ENCODE measurements at places on chromosomes 11 and 22.

DNA sequence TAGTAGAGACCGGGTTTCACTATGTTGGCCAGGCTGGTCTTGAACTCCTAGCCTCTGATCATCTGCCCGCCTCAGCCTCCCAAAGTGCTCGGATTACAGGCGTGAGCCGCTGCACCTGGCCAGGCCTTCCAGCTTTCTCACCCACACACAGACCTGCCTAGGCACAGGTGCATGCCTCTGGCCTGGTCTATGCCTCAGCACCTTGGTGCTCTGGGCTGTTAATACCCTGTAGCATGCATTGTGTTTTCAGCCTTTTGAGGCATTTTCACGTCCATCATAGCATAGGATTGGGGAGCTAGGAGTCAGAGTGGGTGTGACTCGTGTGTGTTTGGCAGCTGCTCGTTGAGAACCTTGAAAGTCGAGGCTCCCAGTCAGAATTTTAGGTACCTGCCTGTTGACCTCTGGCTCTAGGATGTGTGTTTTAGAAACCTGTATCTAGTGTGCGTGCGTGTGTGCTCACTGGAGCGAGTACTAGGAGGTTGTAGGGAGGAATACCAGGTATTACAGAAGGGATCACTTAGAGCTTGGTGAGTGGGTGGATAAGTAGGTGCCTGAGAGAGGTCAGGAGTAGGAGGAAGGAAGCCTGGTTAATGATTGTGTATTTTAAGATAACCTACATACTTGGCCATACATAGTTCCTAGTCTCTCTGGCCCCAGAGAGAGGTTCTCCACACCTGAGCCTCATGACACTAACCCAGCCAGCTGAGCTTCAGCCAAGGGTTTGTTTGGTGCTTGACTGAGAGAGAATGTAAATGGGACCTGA lies 20.0 kb downstream of the CRKL start:
- DNase-seq = no peak

GRCh38 chr11:34174412-34175041 lies 69.1 kb downstream of the NAT10 start:
- peak; percentile 95 for DNase-seq

GRCh38 chr11:45082744-45083543 lies 63.5 kb upstream of the PRDM11 start:
- DNase-seq = no peak

DNA sequence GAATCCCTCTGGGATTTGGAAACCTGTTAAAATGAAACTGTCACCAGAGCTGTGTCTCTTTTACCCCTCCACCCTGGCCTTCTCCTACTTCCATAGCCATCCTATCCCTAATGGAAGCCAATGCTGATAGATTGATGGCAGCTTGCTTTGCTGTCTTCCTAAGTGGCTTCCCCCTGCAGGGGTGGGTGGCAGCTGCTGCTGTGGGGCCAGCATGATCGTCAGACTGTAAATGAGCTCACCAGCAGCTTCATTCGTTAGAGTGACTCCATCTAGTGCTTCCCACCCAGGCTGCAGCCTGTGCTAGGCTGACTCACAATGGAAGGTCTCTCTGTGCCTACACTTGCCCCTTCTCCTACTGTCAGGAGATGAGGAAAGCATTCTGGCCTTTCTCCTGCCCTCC lies 311.0 kb downstream of the BUD13 start:
- DNase-seq = no peak

DNA sequence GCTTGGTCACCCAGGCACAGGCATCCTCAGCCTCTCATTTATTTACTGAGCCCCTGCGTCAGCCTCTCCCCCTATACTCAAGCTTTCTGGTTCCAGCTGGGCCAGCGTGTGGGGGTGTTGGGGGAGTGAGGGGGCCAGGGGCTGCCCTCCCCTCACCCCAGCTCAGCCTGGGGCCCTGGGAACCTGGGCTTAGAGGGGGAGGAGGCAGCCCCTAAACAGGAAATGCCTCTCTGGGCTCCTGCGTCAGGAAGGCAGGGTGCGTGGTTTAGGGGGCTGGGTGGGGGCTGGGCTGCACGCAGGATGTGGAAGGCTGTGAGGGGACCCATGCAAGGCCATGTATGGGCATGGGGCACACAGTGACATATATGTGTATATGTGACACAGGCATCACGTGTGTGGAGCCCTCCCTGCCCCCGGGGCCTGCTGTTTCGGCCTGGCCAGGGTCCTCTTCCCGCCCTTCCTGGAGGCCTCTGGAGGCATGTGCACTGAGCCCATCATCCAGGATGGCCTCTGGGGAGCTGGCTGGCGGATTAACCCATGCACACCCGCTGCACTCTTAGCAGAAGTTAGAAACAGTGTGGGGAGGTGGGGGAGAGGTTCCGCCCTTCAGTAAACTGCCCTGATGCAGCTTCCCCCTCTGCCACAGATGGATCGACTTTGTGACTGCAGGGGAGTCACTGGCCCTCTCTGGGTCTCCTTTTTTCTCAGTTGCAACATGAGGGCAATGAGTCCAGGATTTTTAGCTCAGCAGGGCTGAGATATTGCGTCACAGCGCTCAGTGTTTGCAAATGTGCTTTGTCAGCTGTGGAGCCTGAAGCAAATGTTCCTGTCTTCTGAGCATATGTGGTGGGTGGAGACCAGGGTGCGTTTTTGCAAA lies 1.1 kb upstream of the CD248 start:
- DNase-seq = no peak

- DNase-seq = no peak
Observed at GRCh38 chr22:44204739-44205515, 24.2 kb downstream of the PARVG start.

DNA sequence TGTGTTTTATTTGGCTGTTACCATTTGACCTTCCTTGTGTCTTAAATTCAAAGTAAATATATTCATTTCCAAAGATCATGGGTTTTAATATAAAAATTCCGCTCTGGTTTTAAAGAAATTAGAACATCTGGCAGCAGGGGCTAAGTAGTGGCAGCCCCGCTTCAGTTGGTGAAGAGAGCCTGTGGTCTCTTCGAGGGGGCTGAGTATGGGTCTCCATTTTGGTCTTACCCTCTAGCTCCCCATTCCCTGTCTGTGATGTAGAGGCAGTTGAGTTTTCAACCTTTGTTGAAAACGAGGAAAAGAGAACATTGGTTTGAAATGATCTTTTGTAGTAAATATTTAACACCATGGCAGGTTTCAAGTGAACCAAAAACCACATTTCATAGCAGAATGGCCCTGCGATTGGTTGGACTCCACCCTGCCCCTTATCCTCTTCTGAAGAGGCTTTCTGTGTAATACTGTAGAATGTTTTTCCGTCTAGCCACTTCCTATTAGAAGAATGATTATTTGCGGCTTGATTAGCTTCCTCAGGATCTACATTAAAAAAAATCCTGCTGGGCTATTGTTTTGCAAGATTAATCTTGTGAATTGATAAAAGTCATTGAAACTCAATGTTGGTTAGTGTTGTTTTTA lies 17.7 kb downstream of the APLP2 start:
- no peak for DNase-seq

GRCh38 chr11:58926695-58927094 lies 12.6 kb upstream of the GLYATL1 start:
- DNase-seq = no peak

GRCh38 chr11:12865863-12866595 lies 143.1 kb upstream of the RASSF10 start:
- no peak for DNase-seq

DNA sequence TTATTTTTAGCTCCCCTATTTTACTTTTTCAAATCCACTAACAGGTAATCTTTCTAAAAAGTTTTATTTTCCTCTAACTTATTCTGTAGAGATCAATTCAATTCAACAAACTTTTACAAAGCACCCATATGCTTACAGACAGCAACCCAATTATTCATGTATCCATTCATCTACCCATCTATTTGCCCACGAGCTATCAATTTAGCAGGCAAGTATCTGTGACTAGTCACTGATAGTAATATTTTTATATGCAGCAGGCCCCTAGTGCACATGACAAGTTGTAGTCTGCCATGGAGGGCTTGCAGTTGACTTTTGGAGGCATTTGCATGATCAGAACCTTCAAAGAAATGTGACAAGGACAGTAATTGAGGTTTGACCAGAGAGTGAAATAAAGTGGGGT lies 753.2 kb upstream of the TENM4 start:
- no peak for DNase-seq

DNA sequence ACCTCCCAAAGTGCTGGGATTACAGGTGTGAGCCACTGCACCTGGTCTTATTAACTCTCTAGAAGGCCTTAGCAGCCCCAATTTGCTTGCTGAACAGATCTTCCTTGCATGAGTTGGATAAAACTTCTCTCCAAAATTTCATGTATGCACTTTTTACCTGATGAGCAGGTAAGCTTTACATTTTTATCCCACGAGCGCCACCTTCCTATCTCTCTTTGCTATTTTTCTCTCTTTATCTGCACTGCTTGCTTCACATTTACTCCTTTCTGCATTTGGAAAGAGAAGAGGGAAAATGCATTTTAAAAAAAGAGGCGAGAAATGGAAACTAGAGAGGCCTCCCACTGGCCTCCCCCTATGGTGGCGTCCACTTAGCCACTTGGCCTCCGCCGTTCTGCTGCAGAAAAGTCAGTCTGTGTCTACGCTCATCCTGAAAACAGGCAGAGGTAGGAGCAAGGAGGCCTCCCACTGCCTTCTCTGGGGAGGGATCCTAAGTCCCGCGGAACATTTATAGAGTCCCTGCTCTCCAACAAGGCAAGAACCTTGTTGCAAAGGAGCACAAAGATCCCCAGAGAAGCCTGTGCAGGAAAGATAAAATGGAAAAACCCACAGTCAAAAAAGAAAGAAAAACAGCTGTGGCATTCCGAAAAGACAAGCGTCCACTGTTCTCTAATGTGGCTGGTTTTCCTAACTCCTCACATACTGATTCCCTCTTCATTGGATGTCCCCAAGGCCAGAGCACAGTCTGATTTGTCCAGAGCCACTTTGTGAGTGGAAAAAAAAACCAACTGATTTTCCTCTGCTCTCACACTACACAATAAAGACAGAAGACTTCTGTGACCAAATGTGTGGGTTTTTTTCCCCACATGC lies 62.2 kb upstream of the INCENP start:
- DNase-seq = no peak

- DNase-seq = no peak
Observed at GRCh38 chr11:63841554-63841953, 2.6 kb downstream of the MARK2 start.

DNA sequence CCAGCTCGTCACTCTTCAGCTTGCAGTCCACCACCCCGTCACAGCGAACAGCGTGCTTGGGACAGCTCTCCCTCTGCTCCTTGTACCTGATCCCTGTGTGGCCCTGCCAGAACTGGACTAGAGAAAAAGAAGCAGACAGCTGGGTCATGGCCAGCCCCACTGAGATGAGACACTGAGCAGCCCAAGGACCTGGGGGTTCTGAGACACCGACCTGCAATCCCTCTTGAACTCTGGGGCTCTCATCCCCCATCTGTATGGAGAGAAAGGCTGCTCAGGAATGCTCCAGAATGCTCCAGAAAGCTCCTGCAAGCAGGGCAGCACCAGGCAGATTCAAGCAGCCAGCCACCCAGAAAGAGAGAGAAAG lies 14.8 kb downstream of the TMPRSS13 start:
- DNase-seq = no peak

- no peak for DNase-seq
Observed at GRCh38 chr11:104946907-104947306, 21.5 kb downstream of the CASP4 start.

GRCh38 chr11:17972987-17973386 lies 39.9 kb downstream of the SERGEF start:
- peak; percentile 63 for DNase-seq

GRCh38 chr22:17749605-17750395 lies 24.5 kb downstream of the BID start:
- DNase-seq = no peak

DNA sequence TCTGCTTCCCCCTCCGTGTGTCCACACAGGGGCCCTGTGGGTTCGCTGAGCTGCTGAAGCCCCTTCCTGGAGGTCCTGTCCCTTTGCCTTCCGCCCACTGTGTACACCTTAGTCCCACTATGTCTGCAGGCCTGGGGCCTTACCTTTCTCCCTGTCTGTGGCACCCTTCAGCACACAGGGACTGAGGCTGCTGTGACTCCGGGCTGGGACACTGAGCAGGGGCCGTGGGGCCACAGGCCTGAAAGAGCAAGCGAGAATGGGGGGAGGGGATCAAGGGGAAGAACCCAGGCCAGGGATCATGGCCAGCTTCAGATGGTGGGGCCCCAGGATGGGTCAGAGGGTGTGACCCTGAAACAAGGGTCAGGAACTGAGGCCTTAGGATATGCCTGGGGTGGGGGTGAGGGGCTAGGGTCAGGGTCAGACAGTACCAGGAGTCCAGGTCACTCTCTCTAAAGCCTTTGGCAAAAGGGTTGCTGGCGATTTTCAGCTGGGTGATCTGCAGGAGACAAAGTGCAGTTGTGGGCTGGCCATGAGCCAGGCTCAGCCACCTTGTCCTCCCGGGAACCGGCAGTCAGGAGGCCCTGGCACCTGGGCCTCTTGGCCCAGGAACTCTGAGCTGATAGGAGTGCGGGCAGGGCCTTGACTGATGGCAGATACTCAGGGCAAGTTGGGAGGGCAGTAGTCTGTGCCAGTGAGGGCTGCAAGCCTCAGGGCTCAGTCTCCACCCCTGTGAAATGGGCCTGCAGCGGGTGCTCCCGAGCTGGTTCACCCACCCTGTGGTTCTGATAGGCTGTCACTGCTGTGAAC lies 2.6 kb upstream of the NUDT8 start:
- DNase-seq = no peak

- no peak for DNase-seq
Observed at GRCh38 chr11:110199184-110199981, 97.0 kb downstream of the RDX start.

DNA sequence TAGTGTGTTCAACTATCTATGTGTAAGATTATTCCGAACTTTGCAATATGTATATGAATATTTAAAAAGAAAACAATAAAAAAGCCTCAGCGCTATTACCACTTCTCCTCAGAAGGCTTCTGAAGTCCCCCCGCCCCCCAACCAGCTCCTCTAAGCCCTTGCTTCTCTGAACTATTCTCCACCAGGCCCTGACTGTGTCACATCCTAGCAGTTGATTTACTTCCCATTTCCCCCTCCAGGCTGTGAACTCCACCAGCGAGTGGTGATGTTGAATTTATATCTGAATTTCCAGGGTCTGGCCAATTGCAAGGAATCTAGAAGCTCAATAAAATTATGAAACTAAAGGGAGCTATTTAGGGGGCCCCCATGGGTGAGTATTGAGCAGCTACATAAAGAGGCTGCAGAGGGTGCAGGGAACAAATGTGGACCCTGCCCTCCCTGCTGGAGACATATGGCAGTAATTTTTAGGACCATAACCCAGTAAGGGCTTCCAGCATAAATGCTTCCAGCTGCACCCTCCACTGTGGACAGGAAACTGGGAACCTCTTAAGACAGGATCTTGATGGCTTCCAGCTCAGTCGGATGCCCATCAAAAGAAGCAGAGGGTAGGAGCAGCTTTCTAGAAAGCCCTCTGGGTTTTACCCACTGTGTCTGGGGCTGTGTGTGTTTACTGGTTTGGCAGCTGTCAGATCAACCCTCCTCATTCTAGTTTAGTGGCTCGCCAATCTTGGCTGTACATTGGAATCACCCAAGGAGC lies 81.4 kb downstream of the TIMP3 start:
- no peak for DNase-seq

GRCh38 chr11:46930089-46930488 lies 6.5 kb upstream of the CSTPP1 start:
- DNase-seq = no peak

DNA sequence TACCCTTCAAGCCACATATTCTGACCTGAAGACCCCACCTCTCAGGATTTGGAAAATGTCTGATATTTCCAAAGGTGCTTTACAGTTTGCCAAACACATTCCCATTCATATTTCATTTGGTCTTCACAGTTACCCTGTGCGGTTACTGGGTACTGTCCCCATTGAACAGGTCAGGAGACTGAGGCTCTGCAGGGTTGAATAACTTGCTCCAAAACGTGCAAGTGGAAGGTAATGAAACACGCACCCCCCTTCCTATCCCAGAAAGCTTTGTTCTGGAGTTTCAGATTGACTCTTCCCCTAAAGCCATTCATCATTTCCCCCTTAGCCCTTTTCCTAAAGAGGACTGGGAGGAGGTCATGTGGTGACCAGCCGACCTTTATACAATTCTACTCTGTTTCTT lies 18.8 kb downstream of the MICAL2 start:
- DNase-seq = no peak

All from 8988T (cell line).